Anterior cingulate cortex (tissue), 58 donors: ENCODE measurements at places on chromosomes 2 and 18.

GRCh38 chr2:9380702-9381628 lies 42.4 kb downstream of the ITGB1BP1 start:
- DNase-seq = no peak

DNA sequence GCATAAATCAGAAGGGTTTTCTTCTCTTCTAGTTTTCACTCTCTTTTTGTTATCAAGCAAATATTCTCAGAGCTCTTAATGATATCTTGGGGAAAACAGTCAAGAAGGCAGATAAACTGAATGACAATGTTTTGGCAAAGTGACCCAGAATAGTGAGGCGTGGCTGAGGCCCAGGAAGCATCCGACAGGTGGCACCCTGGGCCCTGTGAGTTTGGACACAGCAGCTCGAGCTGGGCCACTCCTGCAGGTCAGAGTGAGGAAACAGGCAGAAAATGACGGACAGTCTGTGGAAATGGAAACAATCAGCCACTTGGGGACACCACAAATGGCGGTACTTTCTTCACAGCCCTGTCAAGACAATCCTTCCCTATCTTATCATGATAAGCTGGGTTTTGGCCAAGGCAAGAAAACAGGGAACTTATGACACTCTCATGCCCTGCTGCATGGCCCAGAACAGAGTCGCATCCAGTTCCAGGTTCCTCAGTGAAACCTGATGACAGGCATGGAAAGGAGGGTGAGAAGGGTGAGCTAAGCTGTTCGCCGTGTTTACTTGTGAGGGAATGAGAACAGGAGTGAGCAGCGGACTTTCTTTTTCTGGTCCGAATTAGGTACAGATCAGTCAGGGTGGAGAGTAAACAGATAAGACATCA lies 32.1 kb downstream of the MRPL44 start:
- no peak for DNase-seq

DNA sequence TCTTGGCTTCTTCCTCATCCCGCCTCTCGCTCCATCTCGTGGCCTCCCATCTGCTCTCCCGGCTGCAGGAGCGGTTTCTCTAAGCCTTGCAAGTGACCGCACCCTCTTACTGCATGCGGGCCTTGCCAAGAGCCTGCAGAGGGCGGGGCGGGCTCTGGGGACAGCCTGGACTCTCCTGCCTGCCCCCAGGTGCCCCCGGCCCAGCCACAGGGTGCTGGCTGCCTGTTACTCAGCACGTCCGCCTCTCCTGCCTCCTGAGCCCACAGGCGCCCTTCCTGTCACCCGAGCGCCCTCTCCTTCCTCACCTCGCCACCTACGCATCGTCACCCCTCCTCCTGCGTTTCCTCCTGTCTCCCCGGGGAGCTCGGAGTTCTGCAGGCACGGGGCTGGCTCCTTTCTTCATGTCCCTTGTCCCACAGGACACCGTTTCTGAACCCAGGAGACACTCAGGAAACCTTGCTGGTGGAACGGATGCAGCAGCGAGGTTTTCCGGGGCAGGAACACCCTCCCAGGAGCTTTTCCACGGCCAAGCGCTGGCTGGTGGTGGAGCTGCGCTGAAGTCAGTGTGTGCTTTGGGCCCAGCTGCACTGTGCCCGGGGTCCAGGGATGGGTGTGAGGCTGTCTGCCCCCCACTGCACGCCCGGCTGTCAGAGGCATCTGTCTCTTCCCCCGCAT lies 28.5 kb downstream of the HPCAL1 start:
- no peak for DNase-seq

DNA sequence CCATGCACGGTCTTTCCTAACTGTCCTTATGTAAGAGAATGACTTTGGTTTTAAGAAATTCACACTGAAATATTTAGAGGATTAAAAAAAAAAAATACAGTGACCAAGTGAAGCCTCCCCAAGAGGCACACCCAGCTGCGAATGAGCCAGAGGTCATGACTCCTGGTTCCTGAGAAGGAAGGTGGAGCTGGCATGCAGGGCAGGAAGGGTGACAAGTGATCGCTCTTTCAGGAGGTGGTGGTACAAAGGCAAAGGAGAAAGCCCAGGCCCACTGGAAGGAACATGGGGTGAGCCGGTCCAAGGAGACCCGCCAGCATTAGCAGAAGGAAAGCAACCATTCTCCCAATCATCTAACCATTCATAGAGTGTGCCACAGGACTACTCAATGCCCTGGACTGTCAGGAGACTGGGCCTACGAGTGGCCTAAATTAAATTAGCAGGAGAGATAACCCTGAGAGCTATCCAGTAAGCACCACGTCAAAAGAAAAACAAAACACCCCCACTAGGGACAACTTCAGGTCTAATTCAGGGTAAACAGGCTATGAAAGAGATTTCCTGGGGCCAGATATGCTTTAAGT lies 7.8 kb downstream of the INO80C start:
- DNase-seq = no peak

DNA sequence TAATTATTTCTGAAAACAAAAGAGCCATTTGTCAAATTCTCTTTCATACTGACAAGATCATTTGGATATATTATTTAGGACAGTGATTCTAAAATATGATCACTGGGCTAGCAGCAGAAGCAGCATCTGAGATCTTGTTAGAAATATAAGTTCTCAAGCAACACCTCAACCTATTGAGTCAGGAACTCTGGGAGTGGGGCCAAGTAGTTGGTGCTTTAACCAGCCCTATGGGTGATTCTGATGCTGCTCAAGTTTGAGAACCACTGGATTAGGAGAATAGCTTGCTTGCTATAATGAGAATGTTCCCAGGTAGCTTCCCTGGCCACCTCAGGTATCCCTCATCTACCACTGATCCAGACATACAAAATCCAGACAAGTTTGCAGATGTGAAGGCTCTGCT lies 466.9 kb upstream of the CELF4 start:
- no peak for DNase-seq

DNA sequence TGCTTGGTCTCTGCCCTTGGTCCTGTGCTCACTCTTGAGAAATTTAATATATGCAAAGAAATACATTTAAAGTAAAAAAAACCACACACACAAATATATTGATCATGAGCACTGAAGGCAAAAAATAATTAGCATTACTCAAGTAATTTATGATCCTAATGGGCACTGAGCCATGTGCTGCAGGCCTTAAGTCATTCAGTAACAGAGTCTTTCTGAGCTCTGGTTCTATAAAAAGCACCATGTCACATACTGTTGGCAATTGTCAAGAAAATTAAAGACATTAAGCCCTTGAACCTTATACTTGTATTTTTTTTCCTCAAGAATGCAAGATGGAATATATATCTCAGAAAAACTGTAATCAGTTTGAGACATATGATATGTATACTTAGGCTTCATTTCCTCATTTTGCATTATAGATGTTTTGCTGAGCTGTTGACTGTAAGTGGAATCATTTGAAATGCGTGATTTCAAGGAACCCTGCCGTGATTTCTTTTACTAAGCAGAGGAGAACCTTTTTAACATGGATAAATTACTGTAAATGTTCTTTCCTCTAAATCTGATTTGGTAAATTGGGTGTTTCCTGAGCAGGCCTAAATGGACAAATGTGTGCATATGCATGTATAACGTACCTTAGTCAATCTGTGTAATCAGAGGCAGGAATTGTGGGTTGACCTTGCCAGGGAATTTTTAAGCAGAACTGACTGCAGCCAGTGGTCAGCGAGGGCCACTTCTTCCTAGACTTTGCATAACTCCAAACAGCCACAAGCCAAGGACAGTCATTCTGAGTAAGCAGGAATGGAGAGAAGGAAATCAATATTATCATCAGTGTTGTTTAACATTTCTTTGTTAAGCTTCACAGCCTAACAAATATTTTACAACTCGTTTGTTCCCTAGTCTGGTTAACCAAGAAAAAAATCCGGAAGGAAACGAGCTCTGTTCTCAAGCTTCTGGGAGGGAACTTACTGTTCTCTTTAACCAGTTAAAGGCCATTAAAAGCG lies 191.5 kb upstream of the ATP5MC3 start:
- no peak for DNase-seq

DNA sequence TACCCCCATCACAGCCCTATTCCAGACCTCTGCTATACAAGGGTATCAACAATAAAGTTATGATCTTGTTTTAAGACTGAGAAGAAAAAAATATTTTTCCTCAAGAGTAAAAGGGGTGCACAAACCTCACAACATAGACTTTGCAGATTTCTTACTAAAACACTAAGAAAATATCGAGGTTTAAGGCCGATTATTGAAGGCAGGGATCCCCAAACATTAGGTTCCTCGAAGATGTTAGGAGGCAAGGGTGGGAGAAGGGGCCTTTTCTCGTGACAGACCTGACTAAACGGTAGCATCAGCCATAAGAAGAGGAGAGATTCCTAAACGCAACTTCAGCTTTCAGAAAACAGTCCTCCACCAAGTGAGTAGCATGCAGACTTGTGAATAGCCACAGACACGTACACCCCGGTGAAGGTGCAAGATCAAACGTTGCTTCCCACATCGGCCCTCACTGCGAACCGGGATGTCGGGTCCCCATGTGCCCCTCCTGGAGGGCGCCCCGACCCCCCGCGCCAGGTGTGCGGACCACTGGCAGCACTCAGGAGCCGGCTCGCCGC lies 678 bp downstream of the PIAS2 start:
- no peak for DNase-seq

GRCh38 chr18:46722051-46722450 lies 34.8 kb downstream of the ST8SIA5 start:
- DNase-seq = no peak

GRCh38 chr2:43340066-43340465 lies 113.7 kb upstream of the ZFP36L2 start:
- no peak for DNase-seq

DNA sequence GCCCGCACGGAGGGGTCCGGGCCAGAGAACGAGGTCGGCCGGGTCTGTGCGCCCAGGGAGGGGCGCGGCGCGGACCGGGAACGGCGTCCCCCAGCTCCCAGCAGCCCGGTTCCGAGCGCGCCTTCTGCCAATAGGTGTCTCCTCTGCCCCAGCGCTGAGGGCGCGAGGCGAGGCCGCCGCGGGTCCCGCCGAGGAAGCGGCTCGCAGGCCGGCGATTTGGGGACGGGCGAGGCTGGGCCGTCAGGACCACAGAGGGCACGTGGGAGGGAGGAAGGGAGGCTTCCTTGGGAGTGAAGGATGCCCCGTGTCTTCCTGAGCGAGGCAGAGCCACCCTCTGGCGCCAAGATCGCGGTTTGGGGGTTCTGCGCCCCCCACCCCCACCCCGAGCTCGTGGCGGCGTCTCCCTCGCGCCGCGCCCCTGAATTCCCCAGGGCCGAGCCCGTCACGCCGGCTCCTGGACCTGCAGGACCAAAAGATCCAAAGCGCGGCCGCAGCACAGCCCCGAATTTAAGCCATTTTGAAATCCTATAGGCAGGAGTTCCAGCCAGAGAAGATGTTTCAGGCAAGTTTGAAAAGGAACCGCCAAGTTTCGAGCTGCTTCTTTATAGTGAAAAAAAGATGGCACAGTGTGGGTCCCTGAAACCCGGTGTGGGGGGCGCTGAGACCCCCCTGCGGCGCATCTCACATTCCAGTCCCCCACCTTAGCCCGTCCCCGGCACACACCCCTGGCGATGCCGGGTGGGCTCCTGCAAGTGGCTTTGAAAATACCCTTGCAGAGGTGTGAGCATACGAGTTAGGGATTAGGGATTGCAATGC lies 909 bp downstream of the NFATC1 start:
- DNase-seq = no peak

DNA sequence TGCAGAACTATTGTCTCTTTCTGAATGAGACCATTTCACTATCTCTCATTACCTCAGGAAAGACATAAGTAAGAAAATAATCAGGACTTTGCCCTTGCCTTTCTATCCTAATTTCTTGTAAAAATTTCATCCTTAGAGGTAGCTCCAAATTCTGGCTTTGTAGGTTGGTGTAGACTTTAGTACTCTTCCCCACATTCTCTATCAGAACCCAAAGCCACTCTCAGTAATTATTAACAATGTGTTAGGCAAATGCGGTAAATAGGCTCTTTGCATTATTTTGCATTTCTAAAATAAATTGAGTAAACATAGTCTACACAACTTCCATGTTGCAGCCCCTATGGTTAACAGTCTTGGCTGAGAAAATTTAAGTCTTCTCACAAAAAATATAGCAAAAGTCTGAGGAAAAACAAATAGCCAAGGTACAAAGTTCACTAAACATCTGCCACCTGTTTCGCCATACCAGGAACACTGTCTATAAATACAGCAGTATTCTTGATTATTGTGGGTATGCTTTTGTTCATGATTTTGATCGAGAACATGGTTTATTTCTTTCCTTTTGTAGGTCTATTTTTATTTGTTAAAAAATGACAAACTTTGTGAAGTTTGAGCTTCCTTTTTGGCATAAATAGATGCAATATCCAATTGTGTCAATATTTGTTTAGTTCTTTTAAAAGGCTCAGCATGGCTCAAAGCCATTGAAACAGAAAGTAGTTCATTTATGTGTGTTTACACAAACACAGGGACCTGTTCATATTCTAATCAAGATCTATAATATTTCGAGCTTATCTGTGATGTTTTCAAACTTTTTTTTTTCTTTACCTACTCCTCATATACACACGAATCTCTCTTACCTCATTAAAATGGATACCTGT lies 1061.5 kb downstream of the CNTNAP5 start:
- no peak for DNase-seq

DNA sequence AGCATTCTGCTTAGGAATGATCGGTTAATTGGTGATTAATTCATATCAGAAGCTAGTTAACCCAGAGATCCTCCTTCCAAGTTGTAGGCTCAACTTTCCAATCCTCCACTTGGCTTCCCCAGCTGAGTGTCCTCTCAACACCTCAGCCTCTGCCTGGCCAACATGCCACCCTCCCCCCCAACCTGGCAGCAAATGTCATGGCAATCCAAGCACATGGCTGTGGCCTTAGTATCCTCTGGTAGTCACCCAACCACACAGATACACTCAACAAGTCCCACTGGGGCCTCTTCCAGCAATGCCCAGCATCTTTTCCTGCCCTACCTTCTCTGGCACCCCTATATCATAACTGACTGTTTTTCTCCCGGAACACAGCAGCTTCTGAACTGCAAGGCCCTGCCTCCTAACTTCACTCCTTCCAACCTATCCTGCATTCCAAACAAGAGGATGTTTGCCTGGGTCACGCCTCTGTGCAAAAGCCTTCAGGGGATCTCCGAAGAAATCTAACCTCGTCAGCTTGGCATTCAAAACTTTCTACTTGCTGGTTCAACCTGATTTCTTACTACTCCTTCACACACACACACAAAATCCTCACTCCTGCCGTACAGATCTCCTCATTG lies 195.0 kb downstream of the CYP26B1 start:
- DNase-seq = no peak

DNA sequence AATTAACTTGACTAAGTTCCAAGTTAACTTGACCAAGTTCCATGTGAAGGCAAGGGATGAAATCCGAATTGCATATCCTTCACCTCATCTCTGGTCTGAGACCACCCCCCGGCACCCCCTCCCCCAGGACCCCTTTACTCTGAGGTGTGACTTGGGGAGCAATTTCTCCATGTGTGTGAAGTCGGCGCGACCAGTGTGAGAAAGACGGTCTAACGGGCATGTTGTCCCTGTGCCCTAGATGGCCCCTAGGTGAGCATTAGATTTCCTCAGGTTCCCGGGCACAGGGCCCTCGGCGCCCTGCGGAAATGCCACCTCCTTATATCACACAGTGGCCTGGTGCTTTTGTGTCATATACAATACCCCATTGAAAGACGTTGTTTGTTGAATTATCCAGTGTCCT lies 137.1 kb downstream of the CTIF start:
- DNase-seq = no peak
